ENCODE measurements at places on chromosomes 12 and 14.

- no peak for DNase-seq
Observed at GRCh38 chr12:6018265-6018664, 73.2 kb upstream of the ANO2 start.

- no peak for DNase-seq
Observed at GRCh38 chr14:84670796-84671195, 859.1 kb upstream of the FLRT2 start.

- no peak for DNase-seq
Observed at GRCh38 chr12:22409377-22410164, 75.1 kb upstream of the ST8SIA1 start.

DNA sequence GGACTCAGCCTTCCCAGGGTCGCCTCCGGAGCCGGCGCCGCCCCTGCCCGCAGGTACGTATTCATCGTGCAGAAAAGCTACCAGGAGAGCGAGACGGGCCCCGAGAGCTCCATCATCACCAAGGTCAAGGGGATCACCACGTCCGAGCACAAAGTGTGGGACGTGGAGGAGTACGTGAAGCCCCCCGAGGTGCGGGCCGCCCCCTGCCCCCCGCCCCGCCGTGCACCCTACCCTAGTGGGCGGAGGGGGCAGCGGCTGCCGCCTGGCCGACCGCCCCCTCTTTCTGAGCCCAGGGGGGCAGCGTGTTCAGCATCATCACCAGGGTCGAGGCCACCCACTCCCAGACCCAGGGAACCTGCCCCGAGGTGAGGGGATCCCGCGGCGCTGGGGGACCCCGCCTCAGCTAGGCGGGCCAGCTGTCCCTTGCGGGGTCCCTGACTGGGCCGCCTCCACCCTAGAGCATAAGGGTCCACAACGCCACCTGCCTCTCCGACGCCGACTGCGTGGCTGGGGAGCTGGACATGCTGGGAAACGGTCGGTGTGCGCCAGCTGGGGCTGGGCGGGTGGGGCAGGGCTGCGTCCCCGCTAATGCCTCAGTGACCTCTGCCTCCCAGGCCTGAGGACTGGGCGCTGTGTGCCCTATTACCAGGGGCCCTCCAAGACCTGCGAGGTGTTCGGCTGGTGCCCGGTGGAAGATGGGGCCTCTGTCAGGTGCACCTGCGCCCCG lies 973 bp downstream of the P2RX2 start:
- no peak for DNase-seq

DNA sequence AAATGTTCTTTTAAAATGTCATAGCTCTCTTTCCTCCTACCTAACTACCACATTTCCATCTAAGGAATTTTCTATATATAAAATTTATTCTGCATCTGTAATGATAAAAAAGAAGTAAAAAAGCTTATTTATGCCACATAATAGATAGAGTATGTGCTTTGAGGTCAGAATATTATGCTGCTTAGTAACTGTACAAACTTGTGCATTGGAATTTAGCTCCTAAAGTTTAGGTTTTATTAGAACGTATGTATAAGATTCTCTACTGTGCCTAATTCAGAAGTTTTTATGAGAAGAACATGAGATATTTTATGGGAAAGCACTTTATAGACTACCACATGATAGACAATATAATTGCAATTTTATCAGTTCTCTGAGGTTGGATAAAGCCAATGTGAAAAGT lies 384.6 kb downstream of the SLC16A7 start:
- DNase-seq, result no peak

DNA sequence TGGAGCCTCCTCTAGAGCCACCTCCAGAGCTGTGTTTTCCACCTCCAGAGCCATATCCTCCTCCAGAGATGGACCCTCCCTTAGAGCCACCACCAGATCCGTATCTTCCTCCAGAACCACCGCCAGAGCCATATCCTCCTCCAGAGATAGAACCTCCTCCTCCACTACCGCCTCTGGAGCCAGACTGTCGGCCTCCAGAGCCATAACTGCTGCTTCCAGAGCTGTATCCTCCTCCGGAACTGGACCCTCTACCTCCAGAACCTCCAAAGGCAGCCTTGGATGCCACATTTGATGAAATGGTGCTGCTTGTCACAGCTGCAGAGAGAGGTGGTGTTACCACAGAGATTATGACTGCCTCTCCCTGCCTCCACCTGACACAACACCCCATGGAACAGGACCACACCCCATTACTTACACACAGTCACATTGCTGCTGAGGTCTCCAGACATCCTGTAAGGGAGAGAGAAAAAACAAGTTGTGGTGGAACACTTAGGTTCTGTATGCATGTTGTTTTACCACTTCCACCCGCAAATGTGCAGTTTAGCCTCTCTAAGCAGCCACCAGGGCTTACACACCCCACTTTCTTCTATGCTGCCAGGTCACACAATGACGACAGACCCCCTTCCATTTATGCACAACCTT lies 6.8 kb downstream of the KRT2 start:
- DNase-seq, result peak; percentile 5

DNA sequence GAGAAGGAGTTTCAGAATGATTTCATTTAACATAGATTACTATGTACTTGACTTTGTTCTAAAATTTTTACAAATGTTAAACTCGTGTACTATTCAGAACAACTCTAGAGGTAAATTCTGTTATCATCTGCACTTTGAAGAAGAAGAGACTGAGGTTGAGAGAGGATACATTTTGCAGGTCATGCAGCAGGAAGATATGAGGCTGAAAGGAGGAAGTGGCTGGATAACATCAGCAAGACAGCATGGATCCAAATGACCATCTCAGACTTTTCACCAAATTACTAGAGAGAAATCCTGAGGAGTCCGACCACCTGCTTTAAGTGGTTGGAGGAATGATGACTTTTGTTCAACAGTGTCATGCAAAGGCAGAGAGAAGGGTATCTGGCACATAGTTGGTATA lies 84.9 kb downstream of the ASCL4 start:
- DNase-seq, result no peak

DNA sequence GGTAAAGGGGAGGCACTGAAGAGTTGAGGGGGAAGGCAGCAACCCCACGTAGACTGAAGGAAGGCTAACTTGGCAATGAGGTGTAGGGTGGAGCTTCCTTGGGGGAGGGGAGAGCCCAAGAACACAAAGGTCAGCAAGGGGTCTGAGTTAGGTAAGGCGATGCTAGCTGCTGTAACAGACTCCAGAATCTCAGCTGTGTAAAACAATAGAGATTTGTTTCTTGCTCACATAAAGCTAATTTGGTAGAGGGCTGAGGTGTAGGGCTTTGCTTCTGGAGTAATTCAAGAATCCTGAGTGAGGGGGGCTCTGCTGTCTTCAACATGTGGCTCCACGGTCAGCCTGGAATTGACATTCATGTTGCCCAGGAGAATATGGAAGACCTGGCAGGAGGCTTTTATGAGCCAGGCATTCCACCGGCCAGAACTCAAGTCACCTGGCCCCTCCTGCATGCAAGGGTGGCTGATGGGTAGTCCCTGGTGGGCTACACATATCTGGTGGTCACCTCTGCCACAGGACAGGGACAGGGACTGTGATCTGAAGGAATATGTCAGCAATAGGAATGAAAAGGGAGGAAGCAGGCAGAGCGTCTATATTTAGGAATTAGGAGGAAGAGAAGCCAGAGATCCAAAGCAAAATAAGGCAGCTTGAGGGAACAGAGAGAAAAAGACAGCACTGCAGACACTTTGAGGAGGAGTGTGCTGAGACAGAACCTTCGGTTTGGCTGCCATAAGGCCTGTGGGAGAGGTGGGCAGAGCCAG lies 153.7 kb downstream of the ZFP36L1 start:
- no peak for DNase-seq

DNA sequence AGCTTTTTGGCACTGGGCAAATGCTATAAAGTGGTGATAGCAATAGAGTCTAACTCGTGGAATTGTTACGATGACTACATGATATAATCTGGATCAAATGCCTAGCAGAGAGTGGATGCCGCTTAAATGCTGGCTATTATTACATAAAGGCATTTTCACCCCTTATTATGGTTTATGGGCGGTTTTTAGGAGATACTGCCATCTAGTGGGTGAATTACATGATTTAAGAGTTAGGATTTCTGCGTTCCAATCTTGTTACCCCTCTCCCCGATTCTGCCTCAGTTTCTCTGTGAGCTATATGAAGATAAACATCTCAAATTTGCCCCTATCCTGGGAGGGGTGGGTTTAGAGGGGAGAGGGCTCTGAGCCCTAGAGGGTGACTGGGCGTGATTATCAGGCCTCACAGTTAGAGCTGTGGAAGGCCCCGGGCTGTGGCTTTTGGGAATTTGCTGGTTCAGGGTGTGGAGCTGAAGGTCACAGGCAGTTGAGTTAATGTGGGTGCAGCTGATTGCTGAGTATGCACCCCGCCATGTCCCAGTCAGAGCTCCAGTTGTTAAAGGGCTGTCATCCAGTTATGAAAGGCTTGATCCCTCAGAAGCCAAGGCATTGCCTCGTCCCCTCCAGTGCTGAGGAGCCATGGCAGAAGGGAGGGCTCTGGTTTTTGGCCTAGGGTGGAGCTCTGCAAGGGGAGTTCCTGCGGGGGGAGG lies 14.4 kb downstream of the CLSTN3 start:
- no peak for DNase-seq

DNA sequence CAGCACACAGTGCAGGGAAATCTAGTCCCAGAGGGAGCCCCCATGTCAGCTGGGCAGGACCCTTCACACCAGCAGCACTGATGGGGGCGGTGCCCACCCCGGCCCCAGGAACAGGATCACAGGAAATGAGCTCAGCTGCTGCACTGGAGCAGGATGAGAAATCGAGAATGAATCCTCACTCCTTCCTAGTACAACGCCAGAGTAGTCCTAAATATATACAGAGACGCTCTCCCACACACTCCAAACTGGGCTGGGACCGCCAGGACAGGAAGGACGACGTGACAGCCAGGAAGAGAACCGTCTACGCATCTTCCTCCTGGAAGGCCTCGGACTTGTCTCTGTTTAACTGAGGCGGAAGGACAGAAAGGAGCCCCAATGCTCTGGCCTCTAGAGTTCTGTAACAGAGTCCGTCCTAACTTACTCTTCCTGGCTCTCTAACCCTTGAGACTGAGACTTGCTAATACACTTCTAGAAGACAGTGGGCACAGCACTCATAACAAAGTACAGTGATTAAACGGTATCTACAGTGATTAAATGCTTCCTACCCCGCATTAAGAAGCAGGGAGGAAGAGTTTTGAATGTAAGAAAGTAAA lies 33.4 kb downstream of the CDC42BPB start:
- no peak for DNase-seq

DNA sequence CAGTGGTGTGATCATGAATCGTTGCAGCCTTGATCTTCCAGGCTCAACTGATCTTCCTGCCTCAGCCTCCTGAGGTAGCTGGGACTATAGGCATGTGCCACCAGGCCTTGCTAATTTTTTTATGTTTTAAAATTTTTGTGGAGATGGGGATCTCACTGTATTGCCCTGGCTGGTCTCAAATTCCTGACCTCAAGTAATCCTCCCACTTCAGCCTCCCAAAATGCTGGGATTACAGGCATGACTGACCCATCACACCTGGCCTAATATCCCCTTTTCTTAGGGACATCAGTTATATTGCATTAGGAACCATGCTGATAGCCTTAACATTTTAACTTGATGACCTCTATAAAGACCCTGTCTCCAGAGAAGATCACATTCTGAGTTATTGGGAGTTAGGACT lies 42.8 kb downstream of the RASSF3 start:
- no peak for DNase-seq

DNA sequence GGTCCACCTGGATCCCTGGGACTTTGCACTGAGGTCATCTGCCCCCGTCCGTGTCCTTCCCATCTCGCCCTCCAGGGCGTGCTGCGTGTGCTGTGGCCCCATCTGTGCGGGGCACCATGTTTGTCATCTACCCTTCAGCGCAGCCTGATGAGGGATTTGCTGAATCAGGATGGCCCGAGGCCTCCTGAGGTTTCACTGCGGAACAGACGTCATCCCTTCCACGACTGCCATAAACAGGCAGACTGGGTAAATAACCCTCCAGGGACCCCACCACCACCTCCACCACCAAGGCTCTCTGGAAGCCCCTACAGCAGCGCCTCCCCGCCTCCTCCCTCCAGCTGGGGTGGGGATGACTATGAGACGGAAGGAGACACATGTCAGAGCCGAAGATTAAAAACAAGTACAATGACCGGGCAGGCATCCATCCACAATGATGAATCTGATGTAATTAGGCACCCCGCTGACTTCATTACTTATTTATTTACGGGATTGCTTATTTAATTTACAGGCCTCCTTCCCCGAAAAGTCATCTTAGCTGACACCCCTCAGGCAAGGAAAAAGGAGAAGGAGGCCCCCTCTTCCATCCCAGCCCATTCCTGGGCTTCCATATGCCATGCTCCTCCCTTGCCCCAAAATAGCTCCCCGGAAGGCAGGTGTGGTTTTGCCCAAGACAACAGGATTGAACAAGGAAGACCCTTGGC lies 39.4 kb downstream of the NCOR2 start:
- no peak for DNase-seq

- no peak for DNase-seq
Observed at GRCh38 chr14:32300136-32300535, 29.0 kb upstream of the AKAP6 start.

DNA sequence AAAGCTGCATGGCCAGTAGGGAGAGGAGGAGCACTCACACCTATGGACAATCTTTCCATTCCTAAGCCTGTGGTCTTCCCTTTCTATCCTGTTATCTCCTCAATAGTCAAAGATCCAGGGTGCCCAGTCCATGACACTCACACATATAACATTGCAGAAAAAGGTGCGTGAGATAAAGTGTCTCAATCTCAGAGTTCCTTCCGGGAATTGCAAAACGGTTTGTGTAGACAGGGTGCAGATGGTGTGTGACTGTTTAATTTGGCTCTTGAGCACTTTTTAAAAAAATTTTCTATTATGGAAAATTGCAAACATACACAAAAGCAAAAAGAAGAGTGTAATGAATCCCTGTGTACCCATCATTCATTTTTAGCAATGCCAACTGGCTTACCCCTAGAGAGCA lies 1493.6 kb downstream of the AACS start:
- DNase-seq, result no peak

- DNase-seq, result no peak
Observed at GRCh38 chr12:122888232-122888752, 7.6 kb downstream of the VPS37B start.

GRCh38 chr14:60721326-60722106 lies 2.6 kb downstream of the SIX4 start:
- peak; percentile 29 for DNase-seq

DNA sequence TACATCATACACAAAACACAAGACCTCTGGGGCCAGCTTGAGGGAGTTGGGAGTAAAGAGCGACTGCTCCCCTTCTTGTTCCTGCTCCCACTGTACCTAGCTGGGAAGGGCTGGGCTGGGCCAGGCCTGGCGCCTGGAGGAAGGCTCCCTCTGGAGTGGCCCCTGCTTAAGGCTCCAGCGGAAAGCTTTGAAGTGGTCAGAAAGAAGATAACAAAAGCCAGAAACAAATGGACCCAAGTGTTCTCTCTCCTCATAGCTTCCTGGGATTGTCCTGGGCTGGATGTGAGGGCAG lies 25.3 kb downstream of the PRPF40B start:
- DNase-seq, result no peak

DNA sequence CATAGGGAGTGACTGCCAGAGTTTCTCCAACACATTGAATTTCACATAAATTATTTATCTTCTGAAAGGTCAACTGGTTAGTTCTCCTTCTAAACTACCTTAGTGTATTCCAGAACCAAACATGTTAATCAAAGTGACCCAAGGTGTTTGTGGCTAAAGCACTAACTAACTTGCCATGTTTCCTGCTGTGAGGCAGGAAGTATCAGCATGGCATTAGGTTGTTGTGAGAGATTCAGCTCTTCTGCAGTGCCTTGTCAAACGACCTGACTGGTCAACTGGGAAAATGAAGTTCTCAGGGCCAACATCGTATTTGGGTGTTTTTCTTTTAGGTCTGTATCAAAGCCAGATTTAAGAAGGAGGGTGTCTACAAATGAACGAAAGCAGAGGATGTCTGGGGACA lies 448.1 kb downstream of the APAF1 start:
- DNase-seq, result no peak
